Naive thymus-derived CD8-positive, alpha-beta T cell (primary cell): ENCODE measurements at places on chromosomes 5 and 9. TPM values are rescaled to one million over a fixed set of nuclear protein-coding genes. Genes with fewer than 3 reads are reported as not detected.

DNA sequence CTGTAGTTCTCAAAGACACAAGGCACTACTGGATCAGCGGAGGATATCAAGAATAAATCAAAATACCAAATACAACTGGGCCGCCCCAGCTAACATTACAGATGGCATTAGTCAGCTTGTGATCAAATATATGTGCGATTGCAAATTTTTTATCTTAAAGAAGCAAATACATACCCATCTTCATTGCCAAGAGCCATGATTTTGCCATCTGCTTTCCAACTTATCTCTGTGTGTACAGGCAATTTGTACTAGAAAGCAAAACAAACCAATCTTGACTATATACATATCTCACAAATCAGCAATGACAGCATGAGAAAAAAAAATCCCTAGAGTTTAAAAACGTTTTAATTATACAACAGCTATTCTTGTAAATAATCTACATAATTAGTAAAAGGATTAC, 20.3 kb downstream of the GEMIN5 start:
- no peak for DNase-seq

DNA sequence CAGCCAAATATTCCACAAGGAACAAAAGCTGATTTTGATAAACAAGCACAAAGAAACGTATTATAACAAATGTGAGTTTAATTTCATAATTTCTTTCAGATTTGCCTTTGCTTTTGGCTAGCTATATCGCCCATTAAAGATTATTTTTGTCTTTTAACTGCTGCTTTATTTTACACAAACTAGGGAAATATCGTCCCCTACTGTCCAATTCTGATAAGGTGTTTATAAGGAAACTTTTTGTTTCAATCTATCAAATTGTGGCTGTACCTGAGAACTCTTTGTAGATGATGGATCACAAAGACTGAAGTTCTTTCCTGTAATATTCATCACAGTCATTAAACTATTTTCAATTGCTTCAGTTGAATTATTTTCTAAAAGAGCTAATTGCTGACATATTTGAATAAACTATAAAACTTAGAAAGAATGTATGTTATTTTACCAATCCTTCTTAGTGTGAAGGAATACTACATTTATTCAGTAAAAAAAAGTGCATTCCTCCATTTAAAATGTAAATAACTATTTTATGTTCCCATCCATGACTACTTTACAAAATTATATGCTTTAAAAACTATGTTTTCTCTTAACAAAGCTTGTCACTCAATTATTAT, 431.3 kb upstream of the ITGA1 start:
- DNase-seq = no peak

- no peak for DNase-seq
These were observed 21.4 kb downstream of the LHFPL2 start for GRCh38 chr5:78627175-78627574.

- DNase-seq = no peak
These were observed 169.6 kb upstream of the GNA14 start for GRCh38 chr9:77817590-77818311.

DNA sequence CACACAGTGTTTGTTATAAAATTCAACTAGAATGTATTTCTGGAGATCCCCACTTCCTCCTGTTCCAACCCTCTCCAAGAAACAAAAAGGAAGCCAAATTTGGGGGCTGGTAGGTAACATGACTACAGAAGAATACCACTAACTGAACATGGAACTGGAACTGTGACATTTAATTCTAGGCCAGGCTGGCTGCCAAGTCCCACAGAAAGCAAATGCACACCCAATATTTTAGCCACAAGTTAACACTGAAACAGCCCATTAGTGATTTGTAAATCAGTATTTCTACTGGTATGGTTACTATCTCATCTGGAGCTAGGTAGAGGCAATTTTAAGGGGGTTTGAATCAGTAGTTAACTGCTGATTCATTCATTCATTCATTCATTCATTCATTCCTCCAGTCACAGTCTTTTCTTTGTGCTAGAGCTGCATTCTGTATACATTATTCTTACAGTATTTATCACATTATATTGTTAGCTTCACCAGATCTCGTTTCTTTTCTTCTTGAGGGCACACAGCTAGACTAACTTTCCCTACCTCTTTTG, 131.7 kb upstream of the GDNF start:
- DNase-seq = no peak

DNA sequence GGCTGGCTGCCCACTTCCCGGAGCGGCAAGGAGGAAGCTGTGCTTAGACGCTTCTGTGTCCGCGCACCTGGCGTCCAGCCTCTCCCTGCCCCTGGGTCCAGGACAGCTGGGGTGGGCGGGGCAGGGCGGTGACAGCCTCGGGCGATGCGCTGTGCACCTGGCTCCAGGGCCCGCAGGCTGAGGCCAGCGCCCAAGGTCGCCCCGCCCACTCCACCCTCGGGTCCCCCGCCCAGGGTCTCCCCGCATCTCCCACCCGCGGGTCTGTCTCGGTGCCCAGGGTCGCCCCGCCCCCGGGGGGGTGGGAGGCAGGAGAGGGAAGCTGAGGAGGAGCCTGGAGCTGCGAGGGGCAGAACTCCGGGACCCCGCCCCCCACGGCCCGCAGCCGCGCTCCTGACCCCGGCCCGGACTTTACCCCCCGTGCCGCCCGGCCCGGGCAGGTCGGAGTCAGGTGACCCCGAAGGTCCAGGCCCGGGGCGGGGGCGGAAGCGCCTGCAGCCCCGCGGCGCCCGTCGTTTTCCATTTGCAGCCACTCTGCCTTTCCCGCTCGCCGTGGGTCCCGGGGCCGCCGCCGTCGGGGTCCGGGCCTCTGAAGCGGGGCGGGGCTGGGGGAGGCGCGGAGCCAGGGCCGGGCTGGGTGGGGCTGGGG, at the start of gene ENTPD8:
ENTPD8 (minus strand) TSS at position 69 of the 646 bp plus-strand sequence. CDS start 3,072 bp downstream, outside the sequence.
- DNase-seq = no peak

- no peak for DNase-seq
These were observed 595 bp downstream of the PDLIM7 start for GRCh38 chr5:177496727-177497291.

GRCh38 chr9:123376218-123377071, 20.4 kb downstream of the CRB2 start:
- no peak for DNase-seq

GRCh38 chr9:15959663-15960062, 406.8 kb downstream of the CCDC171 start:
- no peak for DNase-seq

DNA sequence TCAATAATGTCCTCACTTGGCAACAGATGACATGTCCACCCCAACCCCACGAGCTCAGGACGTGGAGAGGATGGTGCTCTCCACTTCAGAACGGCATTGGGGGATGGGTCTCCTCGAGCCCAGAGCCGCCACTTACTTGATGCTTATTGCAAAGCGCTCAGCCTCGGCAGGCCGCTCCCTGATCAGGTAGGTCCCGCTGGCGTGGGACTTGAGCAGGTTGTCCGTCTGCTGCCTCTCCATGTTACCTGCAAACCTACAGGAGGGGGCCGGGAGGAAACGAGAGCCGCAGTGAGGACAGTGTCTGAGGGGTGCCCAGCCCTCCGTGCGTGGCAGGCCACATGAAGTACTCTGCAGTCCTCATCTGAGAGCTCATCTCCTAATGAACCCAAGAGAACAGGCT, 36.6 kb upstream of the SARDH start:
- DNase-seq = no peak

DNA sequence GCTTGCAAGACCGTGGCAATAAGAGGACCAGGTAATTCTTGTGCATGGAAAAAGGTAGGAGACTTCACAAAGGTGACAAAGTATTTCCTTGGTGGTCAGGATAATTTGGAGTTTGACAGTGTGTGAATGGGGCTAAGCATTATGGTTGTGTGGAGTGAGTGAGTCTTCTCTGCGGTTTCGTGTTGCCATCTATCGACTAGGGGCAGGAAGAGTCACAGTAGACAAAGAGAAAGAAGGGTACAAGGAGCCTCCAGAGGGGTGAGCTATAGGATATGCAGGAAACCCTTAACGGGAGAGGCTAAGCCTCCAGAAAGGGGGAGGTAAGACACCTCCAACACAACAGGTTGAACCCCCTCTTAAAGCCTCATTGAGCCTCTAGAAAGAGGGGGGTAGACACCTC, 64.0 kb upstream of the RANBP6 start:
- no peak for DNase-seq

GRCh38 chr5:160506006-160507004, 84.7 kb downstream of the PTTG1 start:
- peak; percentile 81 for DNase-seq

- DNase-seq = no peak
These were observed 15.1 kb downstream of the TEK start for GRCh38 chr9:27124151-27124550.

GRCh38 chr9:82191082-82191770, 202.7 kb downstream of the SPATA31D1 start:
- no peak for DNase-seq

Gene GLRA1
- not detected for total RNA-seq

Gene FGF18
- total RNA-seq = 0.42 TPM

Gene PCDHA11
- total RNA-seq = not detected

Gene ASPN
- total RNA-seq = not detected

Gene ANKRD18A
- 2.8 TPM for total RNA-seq

Gene CDKN2B-AS1
- 0.60 TPM for total RNA-seq

Gene NPDC1
- 4.3 TPM for total RNA-seq
